ENCODE measurements at places on chromosomes 13 and 19. TPM values are rescaled to one million over a fixed set of nuclear protein-coding genes. Genes with fewer than 3 reads are reported as not detected.

The SOX1 gene
- not detected for total RNA-seq

The PSG4 gene
- total RNA-seq: 0.49 TPM

The TNFSF9 gene
- 0.18 TPM for total RNA-seq

The RNF225 gene
- total RNA-seq: not detected

The ZNF700 gene
- total RNA-seq: 2.9 TPM

The SIGLEC11 gene
- not detected for total RNA-seq

The ZNF540 gene
- 0.16 TPM for total RNA-seq

The C1QTNF9B gene
- total RNA-seq: not detected

The AP2S1 gene
- 351 TPM for total RNA-seq

The C19orf81 gene
- total RNA-seq: not detected

The ZNF726 gene
- 0.54 TPM for total RNA-seq

The CDC42EP5 gene
- 90.4 TPM for total RNA-seq

The SARS2 gene
- total RNA-seq: 22.0 TPM
